ENCODE measurements at places on chromosomes 16 and 17. TPM values are rescaled to one million over a fixed set of nuclear protein-coding genes. Genes with fewer than 3 reads are reported as not detected.

DNA sequence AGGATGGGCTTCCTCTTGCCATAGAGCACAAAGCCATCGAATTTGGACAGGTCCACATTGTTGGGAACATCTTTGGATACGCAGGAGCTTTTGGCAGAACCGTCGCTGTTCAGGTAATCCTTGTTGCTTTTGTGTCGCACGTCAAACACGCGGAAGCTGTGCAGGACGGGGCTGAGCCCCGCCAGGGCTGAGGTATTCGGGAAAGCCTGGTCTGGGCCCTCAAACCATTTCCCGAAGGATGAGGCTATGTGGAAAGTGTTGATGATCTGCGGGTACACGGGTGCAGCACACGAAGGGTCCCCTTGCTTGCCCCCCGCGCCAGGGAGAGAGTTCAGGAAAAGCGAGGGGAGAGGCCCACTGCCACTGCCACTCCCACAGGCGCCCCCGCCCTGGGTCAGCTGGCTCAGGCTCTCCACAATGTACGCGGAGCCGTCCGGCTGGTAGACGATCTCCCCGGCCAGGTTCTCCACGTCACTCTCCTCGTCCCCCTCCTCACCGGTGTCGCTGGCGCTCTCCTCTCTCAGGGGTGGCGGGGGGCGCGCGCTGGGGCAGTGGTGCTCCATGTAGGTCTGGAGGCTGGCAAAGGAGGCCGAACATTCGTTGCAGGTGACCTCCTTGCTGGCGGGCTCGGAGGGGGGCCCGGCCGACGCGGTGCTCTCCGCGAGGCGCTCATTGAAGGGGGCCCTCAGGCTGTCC, 88.5 kb downstream of the ZFHX3 start:
- H3K27me3 ChIP-seq, result no peaks in the 10 kb centered on the region
- no peak overlapping the region for H3K27ac ChIP-seq
- no peak overlapping the region for H3K4me3 ChIP-seq

The TP53TG3C gene
- total RNA-seq, result not detected

GRCh38 chr17:39782481-39782880, 44.7 kb downstream of the GRB7 start:
- H3K4me1 ChIP-seq, result peaks cover 28% of the 10 kb centered on the region
- no peak for DNase-seq
- no peak overlapping the region for H3K4me3 ChIP-seq
- H3K27ac ChIP-seq, result no peak overlapping the region

DNA sequence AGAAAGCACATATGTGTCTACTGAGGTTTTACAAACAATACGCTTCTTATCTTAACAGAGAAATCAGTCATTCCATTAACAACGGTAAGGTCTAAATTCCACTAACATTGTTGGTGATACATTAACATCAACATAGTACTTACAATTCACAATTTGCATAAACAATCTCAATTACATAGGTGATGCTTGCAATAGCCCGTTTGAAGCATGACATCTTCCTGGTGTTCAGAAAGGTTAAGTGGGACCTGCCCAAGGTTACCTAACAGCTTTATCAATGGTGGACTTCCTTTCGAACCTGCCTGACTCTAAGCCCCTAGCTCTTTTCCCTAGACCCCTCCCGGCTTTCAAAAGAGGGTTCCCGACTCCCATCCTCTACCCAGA, 699 bp downstream of the FAM222B start:
- peaks cover 18% of the 10 kb centered on the region for H3K4me1 ChIP-seq
- H3K27me3 ChIP-seq, result no peaks in the 10 kb centered on the region
- DNase-seq, result no peak
- H3K36me3 ChIP-seq, result no peaks in the 10 kb centered on the region

The PLA2G15 gene
- 66.1 TPM for total RNA-seq

The LAT gene
- not detected for total RNA-seq

GRCh38 chr17:2975469-2975958, 87.9 kb downstream of the OR1D5 start:
- no peaks in the 10 kb centered on the region for H3K27me3 ChIP-seq
- H3K4me1 ChIP-seq, result no peaks in the 10 kb centered on the region
- DNase-seq, result no peak
